Stimulated activated CD4-positive, alpha-beta T cell treated with anti-CD3 and anti-CD28 coated beads, Interleukin-4, amount 100 ng/mL, for 48 hours (primary cell): ENCODE measurements at places on chromosomes 5 and 9.
A peak's percentile ranks its signal among the peaks of the same experiment; 100 is the strongest.

DNA sequence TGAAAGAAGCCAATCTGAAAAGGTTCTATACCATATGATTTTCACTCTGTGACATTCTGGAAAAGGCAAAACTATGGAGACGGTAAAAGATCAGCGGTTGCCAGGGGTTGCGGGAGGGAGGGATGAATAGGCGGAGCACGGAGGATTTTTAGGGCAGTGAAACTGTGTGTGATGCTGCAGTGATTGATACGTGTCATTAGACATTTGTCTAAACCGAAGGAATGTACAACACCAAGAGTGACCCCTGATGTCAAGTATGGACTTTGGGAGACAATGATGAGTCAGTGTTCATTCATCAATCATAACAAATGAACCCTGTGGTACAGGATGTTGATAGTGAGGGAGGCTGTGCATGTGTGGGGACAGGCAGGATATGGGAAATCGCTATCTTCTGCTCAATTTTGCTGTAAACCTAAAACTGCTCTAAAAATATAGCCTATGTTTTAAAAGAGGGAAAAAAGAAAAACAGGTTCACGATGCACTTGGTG is 34.4 kb downstream of the ERGIC1 start:
- DNase-seq = no peak

- DNase-seq = no peak
Observed at GRCh38 chr5:142114687-142115086, 6.1 kb downstream of the NDFIP1 start.

DNA sequence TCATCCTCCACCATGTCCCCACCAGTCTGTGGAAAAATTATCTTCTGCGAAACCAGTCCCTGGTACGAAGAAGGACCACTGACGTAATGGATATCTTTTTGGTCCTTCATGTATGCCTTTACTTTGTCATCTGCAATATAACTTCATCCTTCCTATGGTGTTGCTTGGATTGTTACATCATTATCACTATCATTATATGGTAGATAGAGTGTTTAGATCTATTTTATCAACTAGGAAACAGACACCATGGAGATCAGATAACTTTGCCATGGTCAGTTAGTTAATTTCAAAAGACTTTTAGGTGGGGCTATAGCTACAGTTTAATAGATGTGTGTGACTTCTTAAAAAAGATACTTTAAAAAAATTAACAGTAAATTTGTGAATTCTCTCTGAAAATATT is 23.8 kb upstream of the CAMLG start:
- DNase-seq = no peak

GRCh38 chr5:143019614-143020515 is 249.7 kb downstream of the ARHGAP26 start:
- no peak for DNase-seq

DNA sequence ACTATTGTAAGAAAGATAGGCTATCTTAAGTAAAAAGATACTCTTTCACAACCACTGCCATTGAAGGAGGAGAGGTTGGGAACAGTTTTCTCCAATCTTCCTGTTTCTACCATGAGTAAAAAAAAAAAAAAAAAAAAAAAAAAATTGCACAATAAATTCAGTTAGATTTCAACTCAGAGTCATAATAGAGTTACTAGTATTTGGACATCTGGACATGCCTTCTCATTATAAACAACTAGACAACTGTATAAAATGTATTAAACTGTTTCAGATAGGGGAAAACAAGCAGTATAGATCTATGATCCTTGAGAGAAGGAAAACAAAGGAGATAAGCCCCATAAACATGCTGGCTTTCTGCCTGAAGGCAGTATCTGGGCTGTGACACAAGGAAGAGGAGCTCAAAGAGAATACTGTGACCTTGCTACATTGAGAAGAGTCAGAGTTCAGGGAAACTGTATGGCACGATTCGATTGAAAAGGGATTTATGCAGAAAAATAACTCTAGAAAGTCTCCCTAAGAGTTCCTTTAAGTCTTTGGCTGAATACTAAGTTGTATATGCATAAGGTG is 249.2 kb upstream of the POU5F2 start:
- DNase-seq = no peak

- DNase-seq = no peak
Observed at GRCh38 chr5:54561651-54562050, 44.1 kb downstream of the SNX18 start.

GRCh38 chr5:180618487-180618828 is 27.2 kb upstream of the SCGB3A1 start:
- DNase-seq = no peak

DNA sequence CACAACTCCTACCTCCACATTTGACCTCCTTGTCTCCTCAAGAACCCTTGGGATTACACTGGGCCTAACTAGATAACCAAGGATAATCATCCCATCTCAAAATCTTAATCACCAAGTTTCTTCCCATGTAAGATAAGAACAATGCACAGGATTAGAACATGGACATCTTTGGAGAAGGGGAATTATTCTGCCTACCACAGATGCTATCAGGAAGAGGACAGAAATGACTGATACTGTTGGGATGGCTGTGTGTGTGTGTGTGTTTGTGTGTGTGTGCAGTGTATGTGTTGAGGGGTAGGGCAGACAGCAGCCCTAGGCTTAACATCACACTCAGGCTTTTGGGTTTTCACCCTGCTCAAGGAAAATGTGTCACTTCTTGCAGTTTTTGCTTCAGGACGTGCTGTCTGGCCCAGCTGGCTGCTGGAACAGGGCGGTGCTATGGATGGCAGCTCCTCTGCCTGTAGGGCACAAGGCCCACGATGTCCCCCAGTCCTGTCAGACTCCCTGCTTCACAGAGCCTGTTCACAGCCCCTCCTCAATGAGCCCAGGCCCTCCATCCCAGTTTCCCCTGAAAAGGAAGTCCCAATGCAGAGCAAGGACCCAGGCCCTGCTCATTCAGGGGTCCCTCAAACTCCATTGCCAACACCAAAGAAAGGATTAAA is 7.7 kb downstream of the CA9 start:
- DNase-seq = no peak

- no peak for DNase-seq
Observed at GRCh38 chr5:132269635-132270334, 12.3 kb downstream of the PDLIM4 start.

- DNase-seq = no peak
Observed at GRCh38 chr5:57720656-57721055, 238.0 kb upstream of the ACTBL2 start.

GRCh38 chr9:113614843-113615648 is 151.5 kb downstream of the RGS3 start:
- no peak for DNase-seq

- DNase-seq = no peak
Observed at GRCh38 chr5:1543398-1544293, 19.9 kb upstream of the LPCAT1 start.

GRCh38 chr9:92044936-92045335 is 70.3 kb downstream of the SPTLC1 start:
- no peak for DNase-seq

- no peak for DNase-seq
Observed at GRCh38 chr9:115649991-115650472, 503.6 kb upstream of the PAPPA start.

DNA sequence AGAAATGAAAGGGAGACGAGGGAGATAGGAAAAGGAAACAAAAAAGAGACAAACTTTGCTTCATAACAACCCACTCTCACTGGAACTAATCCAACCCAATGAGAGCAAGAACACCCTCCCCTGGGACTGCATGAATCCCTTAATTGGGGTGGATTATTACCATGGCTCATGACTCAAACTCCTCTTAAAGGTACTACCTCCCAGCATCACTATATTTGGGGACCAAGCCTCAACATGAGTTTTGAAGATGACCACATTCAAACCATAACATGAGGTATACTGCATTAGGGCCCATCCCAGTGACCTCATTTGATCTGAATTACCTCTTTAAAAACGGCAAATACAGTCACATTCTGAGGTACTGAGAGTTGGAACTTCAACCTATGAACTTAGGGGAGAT is 8.0 kb downstream of the MTAP start:
- no peak for DNase-seq

DNA sequence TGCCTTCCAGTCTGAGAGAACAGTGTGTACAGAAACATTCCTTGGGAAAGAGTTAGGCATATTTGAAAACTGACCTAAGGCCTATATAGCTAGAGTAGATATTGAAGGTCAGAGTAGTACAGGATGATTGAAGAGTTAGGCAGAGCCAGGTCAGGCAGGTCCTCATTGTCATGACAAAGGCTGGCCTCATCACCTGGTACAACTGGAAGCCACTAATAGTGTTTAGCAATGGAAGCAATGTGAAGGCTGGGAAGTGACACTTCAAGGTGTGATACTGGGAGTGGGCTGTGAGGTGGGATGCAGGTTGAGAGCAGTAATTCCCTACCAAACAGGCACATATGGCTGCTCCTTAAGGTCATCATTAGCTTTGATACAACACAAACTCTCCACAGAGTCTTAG is 123.6 kb upstream of the CCNH start:
- DNase-seq = no peak

- no peak for DNase-seq
Observed at GRCh38 chr5:32736842-32737241, 25.7 kb downstream of the NPR3 start.

GRCh38 chr5:44002381-44002901 is 386.8 kb downstream of the FGF10 start:
- DNase-seq = no peak

- no peak for DNase-seq
Observed at GRCh38 chr9:129258823-129259301, 80.8 kb upstream of the IER5L start.

GRCh38 chr5:158121678-158122077 is 262.7 kb upstream of the CLINT1 start:
- DNase-seq = no peak

DNA sequence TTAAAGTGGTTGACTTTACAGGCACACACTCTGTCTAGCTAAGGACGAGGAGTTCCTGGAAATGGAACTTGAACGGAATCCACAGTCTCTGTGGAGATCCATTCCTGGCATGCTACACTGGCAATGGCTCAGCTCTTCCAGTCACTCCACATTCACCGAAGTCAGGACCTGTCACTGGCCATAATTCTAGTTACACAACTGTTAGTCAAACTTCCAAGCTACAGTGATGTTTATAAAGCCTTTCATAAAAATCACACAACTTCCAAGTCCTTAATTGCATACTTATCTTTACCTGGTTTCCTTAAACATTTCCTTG is 15.7 kb downstream of the CDC14B start:
- DNase-seq = no peak

GRCh38 chr5:32690153-32690552 is 21.0 kb upstream of the NPR3 start:
- DNase-seq = no peak

- no peak for DNase-seq
Observed at GRCh38 chr5:169668732-169669131, 31.7 kb downstream of the DOCK2 start.

DNA sequence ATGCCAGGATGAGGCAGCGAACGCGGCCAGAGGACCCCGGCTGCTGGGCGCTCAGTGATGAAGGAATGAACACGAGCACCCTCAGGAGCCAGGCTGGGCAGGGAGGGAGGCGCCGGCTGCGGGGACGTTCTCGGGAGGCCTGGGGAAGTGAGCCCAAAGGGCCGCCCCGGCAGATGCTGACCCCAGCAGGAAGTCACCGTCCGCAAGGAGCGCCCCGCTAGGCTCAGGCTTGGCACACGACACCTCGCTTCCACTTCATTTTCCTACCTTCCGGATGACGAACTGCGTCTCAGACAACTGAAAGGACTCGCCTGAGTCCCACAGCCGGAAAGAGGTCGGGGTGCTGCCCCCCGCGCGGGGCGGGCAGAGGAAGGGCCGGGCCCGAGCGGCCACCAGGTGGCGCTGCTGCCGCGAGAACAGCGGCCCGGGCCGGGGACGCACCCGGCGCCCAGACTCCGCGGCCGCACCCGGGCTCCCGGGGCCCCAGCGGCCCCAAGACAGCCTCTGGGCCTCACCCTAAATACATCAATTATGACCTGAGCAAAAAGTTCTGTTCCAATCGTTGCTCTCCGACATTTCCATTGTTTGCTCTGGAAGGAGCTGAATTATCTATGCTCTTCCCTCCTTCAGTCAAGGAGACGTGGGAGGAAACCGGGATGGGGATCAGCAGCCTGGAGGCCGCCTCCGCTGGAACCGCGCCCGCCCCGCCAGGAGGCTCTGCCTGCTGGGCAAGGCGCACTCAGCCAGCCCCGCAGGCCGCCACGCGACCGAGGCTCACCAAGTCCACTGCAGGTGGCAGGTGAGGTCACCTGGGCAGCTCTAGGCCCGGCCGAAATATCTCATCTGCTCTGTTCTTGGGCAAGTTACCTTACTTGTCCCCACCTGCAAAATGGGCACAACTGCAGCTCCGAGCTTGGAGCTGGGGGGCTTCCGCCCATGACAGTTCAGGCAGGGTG is 107.0 kb downstream of the ZNF354C start:
- peak; percentile 44 for DNase-seq

GRCh38 chr9:71118324-71118723 is 3.1 kb downstream of the TRPM3 start:
- no peak for DNase-seq

DNA sequence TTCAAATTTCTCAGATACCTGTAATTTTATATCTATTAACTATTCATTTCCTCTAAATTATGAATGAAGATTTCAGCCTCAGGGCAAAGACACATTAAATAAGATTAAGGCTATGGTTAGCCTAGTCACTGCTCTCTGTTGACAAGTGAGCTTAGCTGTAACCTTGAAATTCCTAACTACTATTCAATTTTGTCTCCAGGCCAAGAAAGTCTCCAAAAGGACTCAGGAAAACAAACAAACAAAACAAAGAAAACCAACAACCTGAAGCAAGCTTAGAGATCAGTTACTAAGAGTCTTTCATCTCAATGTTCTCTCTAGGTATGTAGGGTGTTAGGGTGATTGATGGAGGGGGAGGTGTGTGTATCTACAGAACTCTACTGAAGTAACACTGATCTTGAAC is 9.6 kb upstream of the CTNNAL1 start:
- no peak for DNase-seq

GRCh38 chr9:109315480-109316206 is 5.2 kb downstream of the EPB41L4B start:
- DNase-seq = no peak

DNA sequence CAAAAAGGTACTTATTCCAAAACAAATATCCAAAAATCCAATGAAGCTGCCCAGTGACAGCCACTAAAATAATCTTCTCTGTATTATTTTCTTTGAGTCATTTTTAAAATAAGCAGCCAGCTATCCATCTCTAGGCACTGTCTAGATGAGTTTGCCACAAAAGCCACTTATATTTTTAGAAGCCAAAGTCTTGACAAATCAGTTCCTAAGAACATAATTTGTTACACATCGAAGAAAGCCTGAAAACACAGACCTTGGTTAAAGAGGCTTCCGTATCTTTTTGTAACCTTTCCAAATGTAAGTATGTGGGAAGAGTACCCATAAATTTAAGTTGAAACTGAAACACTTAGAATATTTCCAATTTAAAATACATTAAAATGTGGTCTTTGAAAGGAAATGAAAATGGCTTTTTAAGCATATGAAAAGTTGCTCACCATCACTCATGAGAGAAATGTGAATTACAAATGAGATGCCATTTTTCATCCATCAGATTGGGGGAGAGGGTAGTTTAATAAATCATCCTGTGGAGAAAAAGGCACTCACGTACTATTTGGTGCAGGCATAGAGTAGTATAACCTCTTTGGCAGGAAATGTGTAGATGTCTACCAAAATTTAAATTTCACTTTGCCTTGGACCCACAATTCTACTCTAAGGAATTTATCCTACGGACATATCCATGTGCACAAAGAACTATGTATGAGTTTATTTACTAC is 180.4 kb downstream of the MLLT3 start:
- DNase-seq = no peak
